Fibroblast of lung (primary cell): ENCODE measurements at places on chromosomes 3 and 15. TPM values are rescaled to one million over a fixed set of nuclear protein-coding genes. Genes with fewer than 3 reads are reported as not detected.

Gene PP2D1
- not detected in 2 replicates for total RNA-seq

Gene CCR2
- under 0.01 TPM in 1 of 2 replicates, not detected in the other for total RNA-seq

Gene KIF15
- total RNA-seq, result 2.1 and 3.8 TPM in 2 replicates

Gene GOLGA6D
- under 0.01 TPM in 1 of 2 replicates, not detected in the other for total RNA-seq

Gene PGBD4
- 2.6 and 3.0 TPM in 2 replicates for total RNA-seq

Gene HTR3E
- total RNA-seq, result not detected in 2 replicates

Gene PPP2R3A
- 10.5 and 17.5 TPM in 2 replicates for total RNA-seq

Gene CLDN18
- not detected in 2 replicates for total RNA-seq

GRCh38 chr15:49155834-49156627, 632 bp upstream of the COPS2 start:
- peak; percentile 31 for DNase-seq

DNA sequence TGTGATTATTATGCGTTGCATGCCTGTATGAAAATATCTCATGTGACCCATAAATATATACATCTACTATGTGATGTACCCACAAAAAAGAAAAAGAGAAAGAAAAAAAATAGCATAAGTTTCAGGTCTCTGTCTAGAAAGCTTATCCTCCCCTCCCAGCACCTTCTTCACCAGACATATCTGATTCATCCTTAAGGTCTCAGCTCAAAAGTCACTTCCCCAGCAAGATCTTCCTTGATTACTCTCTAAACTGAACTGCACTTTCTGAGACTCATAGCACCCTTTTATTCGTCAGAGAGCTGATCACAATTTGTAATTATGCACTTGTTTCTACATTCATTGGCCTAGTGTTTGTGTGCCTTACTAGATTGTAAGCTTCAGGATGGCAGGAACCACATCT, 11.1 kb upstream of the PTPN9 start:
- no peak for DNase-seq

- DNase-seq, result no peak
Measured at GRCh38 chr3:65902304-65902793, 136.4 kb downstream of the MAGI1 start.

DNA sequence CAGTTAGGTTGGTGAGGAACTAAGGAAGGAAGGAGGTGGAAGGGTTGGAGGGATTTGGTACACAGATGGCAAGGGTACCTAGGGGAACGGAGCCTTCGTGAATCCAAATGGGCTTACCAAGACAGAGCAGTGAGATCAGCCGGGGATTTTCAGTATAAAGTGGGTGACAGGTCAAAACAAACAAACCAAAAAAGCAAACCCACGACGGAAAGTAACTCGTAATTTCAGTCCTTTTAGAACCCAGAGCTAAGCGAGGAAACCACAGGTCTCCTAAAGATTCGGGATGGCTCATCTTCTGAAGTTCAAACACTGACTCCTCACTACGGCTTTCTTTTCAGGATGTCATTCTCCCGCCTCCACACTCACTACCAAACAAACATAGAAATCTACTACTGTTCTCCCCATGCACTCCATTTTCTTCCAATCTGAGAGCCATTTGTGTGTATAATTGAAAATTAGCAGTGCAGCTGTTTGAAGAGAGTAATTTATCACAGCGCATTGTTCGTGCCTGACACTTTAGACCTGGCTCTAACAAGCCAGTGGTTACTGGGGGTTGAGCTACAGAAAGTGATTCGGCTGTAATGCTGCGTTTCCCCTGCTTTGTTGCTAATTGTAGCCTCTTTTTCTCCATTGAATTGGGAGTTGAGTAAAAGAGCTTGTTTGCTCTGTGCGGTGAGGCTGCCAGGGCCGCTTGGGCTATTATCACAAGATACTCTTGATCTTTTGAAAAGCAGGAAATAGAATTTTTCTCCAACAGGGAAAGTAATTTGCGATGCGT, 64.7 kb upstream of the CCDC39 start:
- peak; percentile 1 for DNase-seq

- no peak for DNase-seq
Measured at GRCh38 chr3:16409032-16409431, 104.5 kb downstream of the RFTN1 start.

DNA sequence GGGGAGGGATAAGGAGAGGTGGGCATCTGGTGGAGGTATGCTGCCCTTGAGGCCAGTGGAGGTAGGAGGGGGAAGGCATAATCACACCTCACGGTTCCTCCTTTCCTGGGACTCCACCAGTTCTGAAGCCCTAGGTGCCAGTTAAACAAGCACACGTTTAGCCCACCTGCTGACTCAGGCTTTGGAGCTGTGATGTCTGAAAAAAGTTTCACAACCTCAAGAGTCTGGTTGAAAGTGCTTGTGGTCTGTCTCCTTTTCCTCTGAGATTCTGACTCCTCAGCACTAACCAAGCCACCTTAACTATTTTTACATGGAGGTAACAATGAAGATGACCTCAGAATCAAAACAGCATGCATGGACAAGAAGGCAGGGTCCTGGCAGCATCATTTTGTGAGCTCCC, 23.0 kb downstream of the HPS3 start:
- peak; percentile 79 for DNase-seq

DNA sequence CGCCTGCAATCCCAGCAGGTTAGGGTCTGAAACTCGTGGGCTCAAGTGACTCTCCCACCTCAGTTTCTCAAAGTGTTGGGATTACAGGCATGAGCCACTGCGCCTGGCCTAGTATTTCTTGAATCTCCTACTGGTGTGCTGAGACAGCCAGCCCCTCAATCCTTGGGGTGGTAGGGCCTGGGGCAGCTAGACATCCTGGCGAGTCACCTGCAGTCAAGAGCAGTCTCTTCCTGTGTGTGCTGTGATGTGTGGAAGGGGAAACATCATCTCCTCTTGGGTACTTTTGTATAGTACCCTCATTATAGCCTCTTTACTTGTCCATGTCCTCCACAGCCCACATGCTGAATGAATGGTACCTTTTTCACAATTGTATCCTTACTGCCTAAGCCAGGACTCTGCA, 4.9 kb upstream of the HEXA start:
- no peak for DNase-seq

DNA sequence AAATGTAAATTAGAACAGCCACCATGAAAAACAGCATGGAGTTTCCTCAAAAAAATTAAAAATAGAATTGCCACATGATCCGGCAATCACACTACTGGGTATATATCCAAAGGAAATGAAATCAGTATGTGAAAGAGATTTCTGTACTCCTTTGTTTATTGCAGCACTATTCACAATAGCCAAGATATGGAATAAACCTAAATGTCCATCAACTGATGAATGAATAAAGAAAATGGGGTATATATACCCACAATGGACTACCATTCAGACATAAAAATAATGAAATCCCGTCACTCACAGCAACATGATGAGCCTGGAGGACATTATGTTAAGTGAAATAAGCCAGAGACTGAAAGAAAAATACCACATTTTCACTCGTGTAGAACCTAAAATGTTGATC, 296.9 kb downstream of the RAP2B start:
- no peak for DNase-seq

DNA sequence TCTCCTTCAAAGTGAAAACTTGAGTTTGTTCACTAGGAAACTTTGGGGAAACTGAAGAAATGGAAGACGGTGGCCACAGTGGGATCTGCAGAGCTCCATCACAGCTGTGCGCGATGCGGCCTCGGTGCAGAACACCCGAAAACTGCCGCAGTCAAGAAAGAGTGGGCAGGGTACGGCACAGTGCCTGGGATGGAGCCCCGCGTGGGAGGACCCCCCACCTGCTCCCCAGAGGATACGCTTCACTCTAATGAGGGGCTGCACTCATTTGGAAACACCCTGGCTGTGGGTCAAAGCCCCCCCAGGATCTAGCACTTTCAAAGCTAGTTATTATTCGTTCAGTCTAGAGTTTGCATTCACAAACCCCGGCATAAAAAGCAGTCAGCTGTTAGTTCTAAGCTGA, 9.5 kb downstream of the ADAMTS17 start:
- no peak for DNase-seq

DNA sequence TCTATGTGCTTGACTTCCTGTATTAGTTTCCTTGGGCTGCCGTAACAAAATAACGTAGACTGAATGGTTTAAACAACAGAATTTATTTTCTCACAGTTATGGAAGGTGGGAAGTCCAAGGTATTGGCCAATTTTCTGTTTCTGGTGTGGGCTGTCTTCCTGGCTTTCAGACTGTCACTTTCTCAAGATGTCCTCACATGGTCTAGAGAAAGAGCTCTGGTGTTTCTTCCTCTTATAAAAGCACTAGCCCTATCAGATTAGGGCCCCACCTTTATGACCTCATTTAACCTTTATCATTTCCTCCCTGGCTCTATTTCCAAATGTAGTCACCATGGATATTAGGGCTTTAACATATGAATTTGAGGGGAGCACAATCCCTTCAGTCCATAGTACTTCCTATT, 54.6 kb downstream of the SPRED1 start:
- DNase-seq, result no peak

DNA sequence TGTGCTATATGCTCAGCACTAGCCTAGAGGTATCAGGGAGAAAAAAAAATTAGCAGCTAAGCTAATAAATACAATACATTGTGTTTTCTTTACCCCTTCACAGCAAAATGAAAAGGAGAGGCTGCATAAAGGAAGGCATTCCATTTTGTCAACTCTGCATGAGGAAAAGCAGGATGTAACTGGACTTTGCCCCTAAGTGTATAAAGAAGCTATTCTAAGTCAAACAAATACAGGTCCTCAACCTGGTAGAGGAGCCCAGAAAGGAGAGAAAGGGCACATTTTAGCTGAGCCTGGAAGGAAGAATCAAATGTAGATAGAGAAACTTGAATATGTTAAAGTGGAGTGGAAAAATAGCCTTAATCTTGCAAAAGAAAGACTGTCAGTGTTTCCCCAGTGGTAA, 89.0 kb upstream of the SPRED1 start:
- no peak for DNase-seq

GRCh38 chr15:63408524-63408923, 26.9 kb upstream of the CA12 start:
- DNase-seq, result no peak

DNA sequence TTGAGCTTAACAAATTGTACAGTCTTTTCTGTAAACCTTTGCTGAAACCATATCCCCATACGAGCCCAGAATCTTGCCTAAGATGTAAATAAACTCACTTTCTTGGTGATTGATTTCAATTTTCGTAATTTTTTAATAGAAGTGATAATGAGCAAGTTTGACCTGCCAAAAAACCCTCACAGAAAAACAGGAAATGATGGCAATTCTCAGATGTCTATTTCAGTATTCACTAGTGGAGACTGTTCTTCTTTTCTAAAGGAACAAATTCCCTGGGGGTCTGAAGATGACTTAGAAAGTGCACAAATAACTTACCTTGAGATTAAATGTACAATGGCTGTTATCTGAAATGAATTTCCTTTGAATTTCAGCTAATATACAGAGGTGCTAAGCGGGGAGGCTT, 116.5 kb upstream of the CMC1 start:
- DNase-seq, result no peak

DNA sequence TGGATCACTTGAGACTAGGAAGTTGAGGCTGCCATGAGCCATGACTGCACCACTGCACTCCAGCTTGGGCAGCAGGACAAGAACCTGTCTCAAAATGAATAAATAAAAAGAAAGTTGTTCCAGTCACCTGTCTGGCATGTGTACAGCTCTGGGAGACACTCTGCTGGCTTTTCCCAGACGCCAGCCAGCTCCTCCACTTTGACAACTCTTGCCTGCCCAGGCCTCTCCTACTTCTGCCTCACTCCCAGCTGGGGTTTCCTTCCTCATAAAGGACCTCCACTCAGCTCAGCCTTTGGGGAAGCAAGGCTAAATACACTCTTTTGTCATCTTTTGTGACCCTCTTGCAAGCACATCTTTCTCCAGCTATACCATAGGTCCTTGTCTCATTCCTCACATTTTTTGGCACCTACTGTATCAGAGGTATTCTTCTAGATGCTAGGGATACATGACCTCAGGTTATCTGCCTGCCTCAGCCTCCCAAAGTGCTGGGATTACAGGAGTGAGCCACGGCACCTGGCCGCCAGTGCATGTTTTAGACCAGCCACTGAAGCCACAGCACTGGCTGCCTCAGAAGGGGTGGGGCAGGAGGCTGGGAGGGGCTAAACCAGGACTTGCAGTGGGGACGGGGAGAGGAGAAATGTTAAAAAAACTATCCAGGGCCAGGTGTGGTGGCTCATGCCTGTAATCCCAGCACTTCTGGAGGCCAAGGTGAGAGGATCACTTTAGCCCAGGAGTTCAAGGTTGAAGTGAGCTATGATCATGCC, 10.0 kb upstream of the ELP6 start:
- DNase-seq, result no peak

DNA sequence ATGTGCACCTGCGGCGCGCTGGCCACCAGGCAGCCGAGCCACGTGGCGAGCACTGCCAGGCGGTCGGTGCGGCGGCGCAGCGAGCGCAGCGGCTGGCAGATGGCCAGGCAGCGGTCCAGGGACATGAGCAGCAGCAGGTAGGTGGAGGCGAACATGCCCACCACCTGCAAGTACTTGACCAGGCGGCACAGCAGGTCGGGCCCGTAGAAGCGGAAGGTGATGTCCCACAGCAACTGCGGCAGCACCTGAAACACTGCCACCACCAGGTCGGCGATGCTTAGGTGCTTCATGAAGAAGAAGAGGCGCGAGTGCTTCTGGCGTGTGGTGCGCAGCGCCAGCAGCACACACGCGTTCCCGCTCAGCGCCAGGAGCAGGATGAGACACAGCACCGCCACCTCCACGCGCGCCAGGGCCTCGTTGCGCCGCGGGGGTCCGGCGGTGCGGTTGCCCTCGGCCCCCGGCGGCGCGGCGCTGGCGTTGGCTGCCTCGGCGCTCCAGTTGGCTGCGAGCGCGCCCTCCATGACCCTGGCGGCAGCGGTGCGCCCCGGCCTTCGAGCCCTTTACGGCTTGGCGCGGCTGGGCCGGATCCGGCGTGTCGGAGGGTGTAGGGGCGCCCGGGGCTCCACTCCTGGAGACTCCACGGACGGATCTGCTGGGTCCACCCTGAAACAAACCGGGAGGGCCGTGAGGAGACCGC, 1.6 kb downstream of the OXTR start:
- peak; percentile 51 for DNase-seq

GRCh38 chr3:129513705-129514104, 14.7 kb upstream of the RHO start:
- DNase-seq, result no peak

DNA sequence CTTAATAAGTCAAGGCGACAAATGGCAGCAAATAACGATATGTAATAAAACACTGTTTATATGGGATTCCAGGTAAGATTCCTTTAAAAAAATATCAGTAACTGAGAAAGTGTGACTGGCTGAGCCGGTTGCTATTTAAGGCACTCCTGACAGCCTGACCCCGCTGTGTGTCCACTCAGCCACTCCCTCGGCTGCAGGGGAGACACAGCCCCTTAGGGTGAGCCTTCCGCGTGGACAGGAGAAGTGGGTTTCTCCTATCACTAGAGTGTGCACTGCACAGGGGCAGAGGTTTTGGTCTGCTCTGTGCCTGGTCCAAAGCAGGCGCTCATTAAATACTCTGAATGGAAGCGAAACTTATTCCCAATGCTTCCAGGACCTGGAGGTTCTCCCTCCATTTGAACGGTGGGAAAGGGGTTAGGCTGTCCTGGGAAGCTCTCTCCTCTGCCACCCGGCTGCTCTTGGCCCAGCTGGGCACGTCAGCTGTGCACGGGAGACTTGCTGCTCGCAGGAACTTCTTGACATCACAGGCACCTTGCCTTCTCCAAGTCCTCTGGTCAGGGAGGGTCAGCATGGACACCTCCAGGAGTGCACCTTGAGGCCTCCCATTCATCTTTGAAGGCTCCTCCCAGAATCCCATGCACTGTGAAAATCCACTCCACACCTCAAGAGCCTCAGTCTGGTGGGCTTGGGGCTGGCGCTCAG, 43.3 kb upstream of the SLCO2A1 start:
- no peak for DNase-seq
